ENCODE measurements at places on chromosomes 4 and X.

- DNase-seq: no peak
Measured at GRCh38 chrX:124256216-124256615, 76.2 kb upstream of the TEX13D start.

GRCh38 chrX:55908661-55909212, 191.2 kb downstream of the RRAGB start:
- DNase-seq: no peak

GRCh38 chr4:99381588-99382175, 29.1 kb upstream of the ADH1C start:
- DNase-seq: no peak

- DNase-seq: no peak
Measured at GRCh38 chr4:8769645-8770517, 101.8 kb downstream of the HMX1 start.
